Tibial nerve (tissue), 4 donors: ENCODE measurements at places on chromosomes 1 and 21. TPM values are rescaled to one million over a fixed set of nuclear protein-coding genes. Genes with fewer than 3 reads are reported as not detected.

GRCh38 chr1:113934006-113934405 lies 4.9 kb downstream of the HIPK1 start:
- DNase-seq, result no peak

DNA sequence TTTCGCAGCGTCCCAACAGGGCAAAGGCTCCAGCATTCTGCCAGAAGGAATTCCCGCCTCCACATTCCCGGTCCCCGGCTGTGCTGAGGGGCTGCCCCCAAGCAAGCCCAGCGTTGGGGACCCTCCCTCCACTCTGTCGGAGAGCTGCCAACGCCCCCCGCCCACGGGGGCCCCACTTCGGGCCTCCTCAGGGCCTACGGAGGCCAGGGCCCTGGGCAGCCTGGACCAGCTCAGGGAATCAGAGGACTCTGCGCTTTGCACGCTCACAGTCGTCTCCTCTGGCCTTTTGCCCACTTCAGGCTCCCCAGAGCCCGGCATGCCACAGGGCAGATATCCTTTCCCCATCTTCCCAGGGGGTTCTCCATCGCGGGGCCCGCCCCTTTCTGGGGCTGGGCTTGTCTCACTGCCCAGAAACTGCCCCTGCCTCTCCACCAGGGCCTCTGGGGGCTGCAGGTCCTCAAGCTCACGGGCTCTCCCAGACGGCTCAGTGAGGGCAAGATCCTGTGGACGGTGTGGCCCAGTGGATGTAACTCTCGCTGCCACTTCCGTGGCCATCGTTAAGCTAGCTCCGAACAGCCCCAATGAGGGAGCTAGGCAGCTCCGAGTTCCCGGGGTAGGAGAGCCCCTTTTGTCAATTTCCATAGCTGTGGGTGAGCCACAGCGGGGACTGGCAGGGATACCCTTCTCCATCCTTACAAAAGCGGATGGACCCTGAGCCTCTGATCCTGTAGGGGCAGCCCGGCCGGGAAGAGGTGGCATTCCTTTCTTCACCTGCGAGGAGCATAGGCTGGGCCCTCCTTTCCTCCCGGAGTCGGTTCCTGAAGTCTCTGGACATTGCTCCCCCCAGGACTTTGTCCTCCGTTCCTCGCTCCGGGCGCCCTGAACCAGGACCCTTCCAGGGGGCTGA lies 2.8 kb downstream of the ITPKB start:
- no peak for DNase-seq

DNA sequence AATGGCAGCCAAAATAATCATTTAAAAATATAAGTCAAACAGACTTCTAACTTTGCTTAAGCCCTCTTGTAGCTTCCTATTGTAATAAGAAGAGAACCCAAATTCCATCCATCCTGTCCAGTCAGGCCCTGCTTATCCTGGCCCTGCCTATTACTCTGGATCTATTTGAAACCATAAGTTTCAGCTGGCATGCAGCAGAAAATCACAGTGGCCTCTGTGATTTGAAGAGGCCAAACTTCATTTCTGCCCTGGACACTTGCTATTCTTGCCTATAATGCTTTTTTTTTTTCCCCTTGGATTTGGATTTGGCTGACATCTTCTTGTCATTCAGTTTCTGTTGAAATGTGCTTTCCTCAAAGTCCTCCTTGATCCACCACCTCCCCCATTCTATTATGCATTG lies 642.8 kb downstream of the USP25 start:
- no peak for DNase-seq

- DNase-seq, result peak; percentile 76
These were observed at the start of gene HYI for GRCh38 chr1:43453442-43454269. Gene HYI (minus strand): TSS chr1:43453931. CDS start chr1:43453793, 138 bp downstream.

- no peak for DNase-seq
These were observed 30.0 kb downstream of the TNR start for GRCh38 chr1:175713381-175713780.

DNA sequence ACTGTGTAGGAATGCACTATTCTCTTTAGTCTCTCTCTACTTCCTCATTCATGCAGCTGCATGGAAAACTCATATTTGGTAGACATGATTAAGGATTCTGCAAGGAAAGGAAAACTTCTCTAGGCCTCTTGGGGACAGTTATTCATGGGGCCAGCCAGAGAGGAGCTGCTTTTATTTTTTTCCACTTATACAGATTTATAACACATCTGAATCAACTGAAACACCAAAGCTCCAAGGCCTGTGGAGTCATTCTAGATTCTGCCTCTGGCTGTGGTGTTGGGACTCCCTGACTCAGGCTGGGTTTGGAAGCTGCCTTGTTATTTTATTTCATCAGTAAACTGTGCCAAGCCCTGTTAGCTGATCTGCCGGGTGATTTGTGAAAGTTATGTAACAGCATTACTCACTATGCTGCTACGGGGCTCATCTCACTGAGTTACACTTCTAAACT lies 83.9 kb upstream of the EDEM3 start:
- peak; percentile 74 for DNase-seq

GRCh38 chr21:45962531-45963231 lies 18.9 kb upstream of the COL6A1 start:
- no peak for DNase-seq

DNA sequence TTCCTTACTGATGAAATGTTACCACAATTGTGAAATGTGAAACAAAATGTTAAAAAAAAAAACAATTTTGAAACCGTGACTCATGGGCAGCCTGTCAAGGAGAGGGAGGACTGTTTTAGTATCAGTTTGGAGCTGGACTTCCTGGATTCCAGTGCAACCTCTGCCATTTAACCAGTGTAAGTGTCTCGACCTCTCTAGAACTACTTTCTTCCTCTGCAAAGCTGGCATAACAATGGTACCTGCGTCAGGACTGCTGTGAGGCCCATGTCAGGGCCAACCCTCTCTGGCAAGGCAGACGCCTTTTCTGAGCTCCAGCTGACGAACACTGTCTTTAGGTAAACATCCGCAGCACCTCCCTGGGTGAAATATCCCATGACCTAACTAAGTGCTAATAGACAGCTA lies 20.9 kb downstream of the URB1 start:
- peak; percentile 49 for DNase-seq

GRCh38 chr21:37367336-37367702 lies 746 bp downstream of the DYRK1A start:
- DNase-seq, result no peak

HSPB7 gene
- total RNA-seq, result 31.6 TPM

PLCH2 gene
- 0.30 TPM for total RNA-seq

LCK gene
- total RNA-seq, result 6.9 TPM

RHCE gene
- total RNA-seq, result 0.22 TPM
